SK-N-DZ (cell line): ENCODE measurements at places on chromosomes 4 and X.

GRCh38 chr4:74230902-74231499, 73.1 kb downstream of the MTHFD2L start:
- DNase-seq, result no peak

- no peak for DNase-seq
Measured at GRCh38 chrX:18534949-18535348, 109.5 kb downstream of the CDKL5 start.

DNA sequence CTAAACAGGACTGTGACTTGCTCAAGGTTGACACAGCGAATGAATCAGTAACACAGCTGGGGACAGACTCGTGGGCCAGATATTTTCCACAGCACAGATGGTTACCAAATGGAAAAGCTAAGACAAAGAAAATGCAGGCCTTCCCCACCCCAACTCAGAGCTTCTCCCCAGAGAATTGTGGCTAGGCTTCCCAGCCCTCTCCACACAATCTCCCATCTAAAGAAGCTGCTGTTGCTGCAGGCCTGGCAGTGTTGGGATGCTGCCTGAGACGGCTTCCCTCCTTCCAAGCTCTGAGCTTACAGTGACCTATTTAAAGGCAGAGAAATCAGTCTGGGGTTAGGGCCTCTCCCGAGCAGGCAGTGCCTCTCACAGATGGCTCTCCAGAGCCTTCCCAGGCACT, 46.5 kb upstream of the PGRMC1 start:
- no peak for DNase-seq

DNA sequence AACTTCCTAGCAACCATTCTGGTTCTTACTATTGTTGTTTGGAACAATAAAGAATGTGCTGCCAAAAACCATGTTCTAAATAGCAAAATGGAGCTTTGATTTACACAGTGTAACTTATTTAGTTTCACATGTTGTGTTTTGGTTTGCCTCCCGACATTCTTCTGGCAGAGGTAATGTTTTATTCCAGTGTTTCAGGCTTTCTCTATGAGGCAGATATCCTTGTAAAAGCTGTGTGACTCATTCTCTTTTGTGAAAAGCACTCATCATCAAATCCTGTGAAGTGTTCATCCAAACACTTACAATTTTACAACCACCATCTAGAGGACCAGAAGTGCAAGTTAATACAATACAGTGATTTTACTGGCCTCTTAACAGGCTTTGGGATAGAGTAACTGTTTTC, 219.0 kb upstream of the GIMD1 start:
- DNase-seq, result no peak

DNA sequence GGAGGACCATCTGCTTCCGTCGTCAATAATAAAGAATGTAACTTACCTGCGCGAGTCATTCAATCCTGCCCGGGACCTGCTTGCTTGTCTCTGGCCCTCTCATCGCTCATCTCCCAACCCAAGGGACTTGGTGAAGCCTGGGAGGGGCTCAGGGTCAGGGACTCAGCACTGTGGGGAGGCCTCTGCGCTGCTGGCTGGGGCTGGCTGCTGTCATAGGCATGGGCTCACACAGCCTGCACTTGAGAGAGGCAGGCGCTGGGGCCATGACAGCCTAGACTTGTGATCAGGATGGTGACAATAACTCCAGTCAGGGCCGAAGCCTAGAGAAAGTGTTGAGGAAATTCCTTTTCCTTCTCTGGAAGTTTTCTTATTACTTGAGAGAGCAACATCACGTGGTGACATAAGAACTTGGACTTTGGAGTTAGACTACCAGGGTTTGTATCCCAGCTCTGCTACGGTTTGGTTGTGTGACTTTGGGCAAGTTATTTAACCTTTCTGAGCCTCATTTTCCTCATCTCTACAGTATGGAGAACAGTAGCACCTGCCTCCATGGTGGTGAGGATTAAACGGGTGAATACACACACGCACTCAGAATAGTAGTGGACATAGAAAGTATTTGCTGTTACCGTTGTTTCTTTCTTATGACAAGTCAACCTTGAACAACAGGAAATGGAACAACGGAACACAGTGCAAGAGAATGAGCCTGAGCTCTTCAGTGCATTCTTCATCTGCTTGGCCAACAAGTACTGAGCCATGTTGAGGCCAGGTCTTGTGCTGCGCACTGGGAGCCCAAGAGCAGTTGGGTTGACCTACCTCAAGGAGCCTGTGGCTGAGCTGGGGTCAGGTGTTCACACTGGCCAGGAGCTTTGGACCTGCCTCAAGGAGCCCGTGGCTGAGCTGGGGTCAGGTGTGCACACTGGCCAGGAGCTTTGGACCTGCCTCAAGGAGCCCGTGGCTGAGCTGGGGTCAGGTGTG, 60.5 kb downstream of the TBC1D14 start:
- no peak for DNase-seq

DNA sequence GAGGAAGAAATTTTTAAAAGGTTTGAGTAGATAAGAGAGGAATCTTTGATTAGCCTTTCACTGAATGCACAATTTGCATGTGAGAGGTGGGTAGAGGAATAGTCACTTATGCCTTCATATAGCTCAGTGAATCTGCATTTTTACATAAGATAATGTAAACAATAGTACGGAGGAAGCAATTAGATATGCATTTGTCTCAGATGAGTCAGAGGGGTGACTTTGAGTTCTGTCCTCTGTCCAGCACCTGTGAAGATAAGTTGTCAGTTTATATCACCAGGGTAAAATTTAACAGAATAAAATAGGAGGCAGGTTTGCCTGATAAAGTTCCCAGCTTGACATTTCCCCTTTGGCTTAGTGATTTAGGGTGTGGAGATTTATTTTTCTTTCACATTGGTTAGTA, 841.9 kb downstream of the PCDH18 start:
- no peak for DNase-seq

- DNase-seq, result no peak
Measured at GRCh38 chr4:2977211-2978088, 14.1 kb downstream of the GRK4 start.

GRCh38 chr4:127995776-127996175, 30.6 kb downstream of the ABHD18 start:
- no peak for DNase-seq

- no peak for DNase-seq
Measured at GRCh38 chr4:89949782-89950387, 55.2 kb downstream of the MMRN1 start.

DNA sequence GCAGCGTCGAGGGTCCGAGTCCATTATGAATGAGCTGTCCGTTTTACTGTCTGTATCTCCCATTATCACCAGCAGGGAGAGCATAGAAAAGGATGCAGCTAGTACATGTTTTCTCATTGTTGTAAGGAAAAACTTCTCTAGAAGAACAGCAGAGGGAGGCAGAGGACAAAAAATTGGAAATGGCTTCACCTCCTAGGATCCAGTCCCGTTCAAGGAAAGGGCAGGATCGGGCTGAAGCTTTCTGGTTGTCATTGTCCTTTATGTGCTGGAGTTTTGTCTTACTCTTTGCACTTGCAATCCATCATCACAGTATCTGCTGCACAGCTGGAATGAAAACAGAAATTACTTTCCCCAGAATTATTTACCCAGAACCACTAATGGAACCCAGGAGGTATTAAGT, 14.7 kb downstream of the NDP start:
- peak; percentile 80 for DNase-seq

GRCh38 chrX:19807414-19807813, 80.0 kb downstream of the SH3KBP1 start:
- DNase-seq, result no peak

DNA sequence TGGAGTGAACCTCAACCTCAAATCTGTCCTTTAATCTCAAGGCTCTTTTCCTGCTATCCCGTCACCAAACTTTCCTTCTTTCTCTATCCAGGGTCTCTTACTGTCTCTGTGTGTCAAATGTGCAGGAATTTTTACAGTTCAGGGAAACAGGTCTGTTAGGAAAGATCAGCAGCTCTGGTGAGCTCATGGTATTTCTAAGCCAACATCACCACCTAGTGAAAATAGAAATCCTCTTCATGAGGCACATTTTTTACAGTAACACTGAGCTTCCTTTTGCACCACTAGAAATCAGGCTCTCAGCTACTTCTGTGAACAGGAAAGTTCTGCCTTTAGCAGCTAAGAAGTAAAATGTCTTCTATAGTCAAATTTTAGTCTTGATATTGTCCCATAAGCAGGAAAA, 39.6 kb downstream of the NUDT11 start:
- DNase-seq, result no peak

DNA sequence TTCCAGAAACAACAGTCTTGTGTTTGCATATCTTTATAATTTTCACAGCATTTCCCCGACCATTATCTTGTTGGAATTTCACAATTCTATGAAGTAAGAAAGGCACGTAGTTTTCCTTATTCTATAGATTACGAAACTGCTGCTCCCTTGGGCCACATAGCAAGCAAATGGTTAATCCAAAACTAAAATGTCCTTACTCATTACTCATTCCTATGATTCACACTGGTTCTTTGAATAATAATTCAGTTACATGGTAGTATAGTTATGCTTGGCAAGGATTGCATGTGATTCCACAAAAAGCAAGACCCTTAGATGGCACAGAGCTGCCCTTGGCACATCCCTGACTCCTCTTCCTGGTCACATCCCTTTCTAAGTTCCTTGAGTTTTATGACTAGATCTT, 51.2 kb downstream of the OR13H1 start:
- no peak for DNase-seq
